ENCODE measurements at places on chromosomes 2 and 18. TPM values are rescaled to one million over a fixed set of nuclear protein-coding genes. Genes with fewer than 3 reads are reported as not detected.

Gene KLF11
- total RNA-seq, result 5.9 TPM

Gene HOXD13
- total RNA-seq, result 1.1 TPM

Gene DNAH7
- total RNA-seq, result 9.3 TPM

Gene L3MBTL4
- total RNA-seq, result 4.9 TPM

Gene CENPA
- 10.1 TPM for total RNA-seq

Gene UGT1A3
- total RNA-seq, result 2.6 TPM

Gene RBFA
- 19.1 TPM for total RNA-seq

Gene HOXD1
- total RNA-seq, result 5.9 TPM

Gene PNKD
- total RNA-seq, result 92.1 TPM

Gene CRYGC
- total RNA-seq, result not detected

Gene DSG1
- total RNA-seq, result not detected

Gene FNDC4
- 3.1 TPM for total RNA-seq

Gene RGPD4
- total RNA-seq, result not detected

All from mucosa of descending colon (tissue), 3 donors.